Stimulated activated CD4-positive, alpha-beta T cell treated with anti-CD3 and anti-CD28 coated beads, Interleukin-15, amount 100 ng/mL, for 48 hours (primary cell): ENCODE measurements at places on chromosomes 3 and 15.

DNA sequence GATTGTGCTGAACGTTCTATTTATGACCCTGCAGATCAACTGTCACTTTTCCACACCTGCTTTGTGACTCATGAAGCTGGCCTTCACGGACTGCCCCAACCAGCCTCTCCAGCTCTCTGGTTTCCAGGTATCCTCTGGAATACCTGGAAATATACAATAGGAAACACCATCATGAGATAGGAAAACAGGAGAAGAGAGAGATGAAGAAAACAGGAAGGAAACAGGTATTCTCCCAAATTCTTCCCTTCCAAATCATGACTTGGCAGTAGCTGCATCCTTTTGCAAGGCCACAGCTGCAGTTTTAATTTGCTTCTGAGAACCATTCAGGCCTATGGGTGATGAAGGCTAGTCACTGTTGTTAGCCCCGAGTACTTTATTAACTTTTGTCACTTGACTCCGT is 909.1 kb downstream of the EPHA3 start:
- no peak for DNase-seq

- no peak for DNase-seq
These were observed 41.3 kb downstream of the ETV5 start for GRCh38 chr3:186067360-186068242.

GRCh38 chr15:50800715-50801114 is 35.2 kb upstream of the SPPL2A start:
- DNase-seq: no peak

DNA sequence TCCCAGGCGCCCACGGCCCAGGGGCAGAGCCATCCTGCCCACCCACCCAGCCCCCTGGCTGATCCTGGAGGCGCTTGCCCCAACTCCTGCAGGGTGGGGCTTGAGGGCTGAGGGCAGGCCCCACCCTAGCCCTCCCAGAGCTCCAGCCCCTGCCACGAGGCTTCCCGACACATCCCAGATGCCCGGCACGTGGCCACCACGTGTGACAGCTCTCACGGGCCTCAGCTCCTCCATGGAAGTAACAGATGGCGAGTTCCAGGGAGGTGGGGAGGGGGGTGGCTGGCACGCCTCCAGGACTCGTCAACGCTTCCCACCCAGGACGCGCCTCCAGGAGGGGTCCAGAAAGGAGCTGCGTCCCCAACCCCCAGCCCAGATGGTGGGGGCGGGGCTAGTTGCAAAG is 29.1 kb downstream of the PLXND1 start:
- DNase-seq: no peak

- no peak for DNase-seq
These were observed 16.7 kb downstream of the TFG start for GRCh38 chr3:100725935-100726513.

GRCh38 chr3:150453353-150453752 is 45.3 kb downstream of the TSC22D2 start:
- DNase-seq: no peak

DNA sequence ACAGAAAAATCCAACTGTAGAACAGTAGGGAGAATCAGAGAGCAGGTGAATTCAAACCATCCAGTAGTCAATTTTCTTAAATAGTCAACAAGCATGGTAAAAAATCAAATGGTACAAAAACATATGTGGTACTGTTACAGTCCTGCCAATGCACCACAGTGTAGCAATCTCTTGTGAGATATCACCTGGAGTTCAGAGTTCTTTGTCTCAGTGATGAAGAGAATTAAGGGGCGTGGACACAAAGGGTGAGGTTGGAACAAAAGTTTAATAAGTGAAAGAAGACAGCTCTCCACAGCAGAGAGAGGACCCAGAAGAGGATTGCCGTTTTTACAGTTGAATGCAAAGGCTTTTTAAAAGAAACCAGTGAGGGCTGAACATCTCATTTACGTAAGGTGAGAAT is 113.2 kb downstream of the NEO1 start:
- no peak for DNase-seq

GRCh38 chr3:115187149-115187757 is 40.2 kb upstream of the ZBTB20 start:
- DNase-seq: no peak

DNA sequence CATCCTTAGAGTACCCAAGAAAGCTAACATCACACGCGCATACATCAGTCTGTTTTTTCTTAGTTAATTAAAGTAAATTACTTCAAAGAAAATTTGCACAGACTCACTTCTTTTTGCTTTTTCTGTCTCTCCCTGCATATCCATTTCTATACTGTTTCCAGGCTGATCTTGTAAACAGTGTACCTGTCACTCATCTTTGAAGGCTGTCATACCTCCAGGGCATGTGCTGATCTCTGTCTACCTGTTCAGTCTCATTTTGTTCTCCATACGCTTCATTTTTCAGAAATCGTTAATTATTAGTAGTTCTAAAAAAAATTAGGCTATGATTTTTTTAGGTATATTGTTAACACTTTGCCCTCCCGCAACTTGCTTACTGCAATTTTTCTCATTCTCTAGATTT is 313.9 kb upstream of the ROBO2 start:
- no peak for DNase-seq

- no peak for DNase-seq
These were observed 102.8 kb upstream of the PFN2 start for GRCh38 chr3:150073513-150073912.

DNA sequence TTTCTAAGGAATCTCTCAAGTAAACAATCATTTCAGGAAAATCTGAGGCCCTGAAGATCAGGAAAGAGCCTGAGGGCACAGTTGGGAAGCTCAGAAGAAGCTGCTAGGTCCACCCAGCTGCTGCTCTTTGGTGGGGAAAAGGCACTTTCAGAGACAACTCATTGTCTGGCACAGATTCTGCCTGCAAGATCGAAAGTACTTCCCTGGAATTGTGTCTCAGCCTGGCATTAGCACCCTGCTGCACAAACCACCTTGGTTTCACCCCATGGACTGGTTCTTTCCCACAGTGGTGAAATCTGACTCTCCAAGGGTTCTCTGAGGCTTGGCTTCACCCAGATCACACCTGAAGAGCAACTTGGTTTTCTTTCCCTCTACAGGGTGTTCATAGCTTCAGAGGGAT is 18.7 kb downstream of the THRB start:
- DNase-seq: no peak

DNA sequence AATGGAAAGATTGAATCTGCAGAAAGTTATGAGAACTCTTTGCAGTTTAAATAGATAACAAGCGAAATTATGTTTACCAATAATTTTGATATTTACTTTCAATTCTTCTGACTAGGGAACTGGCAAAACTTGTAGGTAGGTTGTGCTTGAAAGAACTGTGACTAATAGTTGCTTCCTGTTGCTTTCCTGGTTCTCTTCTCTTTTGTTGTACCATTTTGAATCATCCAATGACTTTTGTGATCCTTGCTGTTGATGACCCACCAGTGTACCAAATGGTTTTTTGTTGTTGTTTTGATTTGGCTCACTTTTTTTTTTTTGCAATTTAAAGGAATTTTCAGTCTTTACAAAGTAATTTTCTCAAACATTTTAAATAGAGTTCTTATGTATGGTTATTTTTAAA is 64.9 kb upstream of the DCBLD2 start:
- DNase-seq: no peak

GRCh38 chr3:171504376-171504775 is 44.2 kb upstream of the TNIK start:
- no peak for DNase-seq

- DNase-seq: no peak
These were observed 55.2 kb downstream of the WNT7A start for GRCh38 chr3:13824521-13825310.

GRCh38 chr15:88266170-88266569 is 9.6 kb upstream of the NTRK3 start:
- no peak for DNase-seq

GRCh38 chr3:115580566-115580965 is 42.7 kb upstream of the GAP43 start:
- DNase-seq: no peak

DNA sequence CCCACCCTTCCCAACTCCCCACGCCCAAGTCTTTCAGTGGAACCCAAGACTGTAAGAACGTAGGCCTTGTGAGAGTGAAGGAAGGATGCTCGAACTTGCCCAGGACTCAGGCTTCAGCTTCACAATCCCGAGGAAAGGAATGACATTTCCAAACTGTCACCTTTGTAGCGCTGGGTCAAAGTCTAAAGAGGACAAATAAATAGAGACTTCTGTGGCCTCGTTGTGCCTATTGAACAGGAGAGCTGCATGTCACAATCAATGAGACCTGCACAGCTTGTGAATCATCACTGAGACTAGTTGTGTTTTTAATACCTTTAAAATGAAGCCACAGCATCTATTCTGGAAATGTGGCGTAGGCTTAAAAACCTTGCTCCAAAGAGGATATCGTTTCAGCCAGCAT is 222.8 kb upstream of the ST8SIA2 start:
- no peak for DNase-seq

GRCh38 chr15:66866656-66867055 is 164.6 kb downstream of the SMAD6 start:
- no peak for DNase-seq

DNA sequence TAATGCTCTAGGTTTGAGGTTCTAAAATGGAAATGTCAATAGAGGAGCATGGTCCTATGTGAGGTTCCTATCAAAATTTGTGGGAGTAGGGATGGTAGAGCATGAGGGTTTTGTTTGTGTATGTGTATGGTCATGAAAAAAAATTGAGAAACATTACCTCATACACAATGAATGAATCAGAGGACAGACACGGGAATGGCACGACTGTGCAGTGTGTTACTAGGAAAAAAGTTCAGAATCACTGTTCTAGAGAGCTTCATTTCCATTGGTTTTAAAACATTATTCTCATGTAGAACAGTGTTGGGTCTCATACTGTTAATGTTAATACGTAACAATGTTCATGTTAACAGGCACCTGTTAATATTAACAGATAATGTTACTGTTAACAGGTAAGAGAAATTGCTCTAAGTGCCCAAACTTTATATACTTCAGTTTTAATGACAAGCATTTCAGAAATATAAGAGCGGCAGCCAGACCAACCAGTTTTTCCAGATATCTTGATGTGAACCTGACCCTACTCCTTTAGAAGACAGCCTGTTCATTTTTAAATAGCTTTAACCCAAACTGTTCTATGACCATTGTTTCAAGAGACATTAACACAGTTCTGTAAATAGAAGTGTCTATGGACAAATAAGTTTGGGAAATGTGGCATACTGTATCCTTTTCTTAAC is 48.0 kb downstream of the SLC15A2 start:
- DNase-seq: no peak

- no peak for DNase-seq
These were observed 201.9 kb downstream of the TNIK start for GRCh38 chr3:171258316-171258715.

DNA sequence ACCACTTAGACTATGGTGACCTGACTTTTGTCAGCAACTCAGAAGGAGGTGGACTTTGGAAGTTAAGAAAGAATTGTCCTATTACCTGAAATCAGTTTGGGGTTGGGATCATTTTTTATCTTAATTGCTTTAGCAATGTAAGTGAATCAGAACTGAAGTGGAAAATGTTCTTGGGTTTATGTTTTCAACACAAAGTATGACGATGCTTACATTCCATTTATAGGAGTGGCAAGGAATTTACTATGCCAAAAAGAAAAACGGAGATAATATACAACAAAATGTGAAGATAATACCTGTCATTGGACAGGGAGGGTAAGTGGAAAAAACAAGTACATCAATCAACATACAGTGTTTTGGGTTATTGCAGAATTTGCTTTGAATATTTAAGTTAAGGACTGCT is 116.1 kb downstream of the PDE8A start:
- DNase-seq: no peak

- no peak for DNase-seq
These were observed 61.4 kb upstream of the ZNF280D start for GRCh38 chr15:56794553-56795329.

GRCh38 chr3:160531311-160531710 is 34.1 kb downstream of the KPNA4 start:
- no peak for DNase-seq

DNA sequence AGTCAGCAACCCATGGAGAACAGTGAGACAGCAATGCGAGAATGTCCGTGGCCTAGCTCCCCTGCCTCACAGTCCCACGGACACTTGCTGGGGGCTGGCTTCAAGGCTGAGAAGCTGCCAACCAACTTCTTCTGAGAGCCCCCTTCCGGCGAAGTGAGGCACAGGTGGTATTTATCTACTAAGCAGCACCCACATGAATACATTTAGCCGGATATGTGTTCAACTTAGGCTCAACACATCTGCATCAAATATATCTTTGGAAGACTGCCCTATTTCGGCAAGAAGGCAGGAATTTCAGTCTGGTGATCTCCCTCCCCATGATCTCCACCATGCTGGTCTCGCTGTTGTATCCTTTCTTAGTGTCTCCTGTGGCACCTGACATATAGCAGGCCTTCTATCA is 340.9 kb upstream of the NR2E3 start:
- no peak for DNase-seq

DNA sequence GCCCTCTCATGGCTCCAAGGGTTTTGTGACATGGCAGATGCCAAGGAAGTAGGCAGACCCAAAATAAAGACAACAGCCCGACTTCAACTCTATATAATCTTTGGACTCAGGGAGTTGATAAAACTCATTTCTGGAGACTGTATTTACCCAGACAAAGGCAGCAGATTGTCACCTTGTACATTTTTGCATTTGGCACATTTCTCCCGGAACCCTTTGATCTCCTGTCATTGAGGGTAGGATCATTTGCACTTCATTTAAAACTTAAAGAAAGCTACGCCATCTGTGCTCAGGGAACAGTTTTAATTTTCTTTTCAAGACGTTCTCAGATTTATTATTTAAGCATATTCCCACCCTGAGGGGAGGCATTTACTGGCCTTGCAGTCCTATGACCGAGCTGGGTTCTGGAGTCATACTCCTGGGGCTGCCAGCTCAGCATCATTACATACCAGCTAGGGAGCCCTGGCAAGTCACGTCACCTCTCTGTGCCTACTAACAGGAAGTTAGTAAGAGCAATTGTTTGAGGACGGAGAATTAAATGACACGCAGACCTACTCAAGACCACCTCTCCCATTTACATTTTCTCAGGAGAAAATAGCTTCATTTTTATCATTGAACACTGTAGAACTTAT is 5.9 kb downstream of the CDCP1 start:
- no peak for DNase-seq

- DNase-seq: no peak
These were observed 815.3 kb downstream of the TUSC7 start for GRCh38 chr3:117524890-117525289.

DNA sequence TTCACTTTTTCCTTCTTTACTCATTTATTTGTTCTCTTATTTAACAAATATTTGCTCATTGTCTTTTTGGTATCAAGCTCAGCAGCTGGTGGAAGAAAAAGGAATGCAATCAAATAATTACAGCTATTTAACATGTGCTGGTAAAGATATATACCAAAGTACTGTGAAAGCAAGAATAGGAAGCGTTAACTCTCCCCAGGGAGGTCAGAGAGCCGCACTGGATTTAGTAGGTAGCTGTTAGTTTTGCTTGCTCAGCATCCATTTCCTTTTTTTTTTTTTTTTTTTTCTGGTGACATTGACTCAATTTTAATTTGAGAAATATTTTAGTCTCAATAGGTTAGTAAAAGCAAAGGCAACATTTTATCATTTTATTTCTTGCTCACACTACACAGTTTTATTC is 308.5 kb upstream of the MDFIC2 start:
- DNase-seq: no peak
